ENCODE measurements at places on chromosomes 1 and 21. TPM values are rescaled to one million over a fixed set of nuclear protein-coding genes. Genes with fewer than 3 reads are reported as not detected.

DNA sequence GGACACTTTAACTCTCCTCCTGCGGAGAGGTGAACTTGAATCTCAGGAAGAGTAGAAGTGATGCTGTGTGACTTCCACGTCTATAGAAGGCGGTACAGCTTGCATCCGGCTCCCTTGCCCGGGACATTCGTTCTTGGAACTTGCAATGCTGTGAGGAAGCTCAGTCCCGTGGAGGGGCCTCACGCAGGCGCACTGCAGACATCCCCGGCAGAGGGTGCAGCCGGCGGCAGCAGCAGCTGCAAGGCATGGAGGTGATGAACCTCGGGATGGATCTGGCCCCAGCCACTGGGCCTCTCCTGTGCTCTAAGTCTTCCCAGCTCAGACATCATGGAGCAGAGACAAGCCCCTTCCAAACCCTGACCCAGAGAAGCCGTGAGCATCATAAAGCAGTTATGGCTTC lies 61.8 kb upstream of the SOD1 start:
- H3K4me3 ChIP-seq, result no peak overlapping the region
- H3K4me1 ChIP-seq, result no peaks in the 10 kb centered on the region
- no peaks in the 10 kb centered on the region for H3K36me3 ChIP-seq
- no peak overlapping the region for H3K27ac ChIP-seq

GRCh38 chr1:27523337-27524020 lies 33.5 kb upstream of the WASF2 start:
- no peak for DNase-seq
- peak overlapping the region; percentile 93 for H3K27ac ChIP-seq
- no peaks in the 10 kb centered on the region for H3K27me3 ChIP-seq
- H3K4me3 ChIP-seq, result peak overlapping the region; percentile 74
- H3K4me1 ChIP-seq, result peaks cover 63% of the 10 kb centered on the region

- DNase-seq, result no peak
- H3K4me1 ChIP-seq, result no peaks in the 10 kb centered on the region
- H3K27me3 ChIP-seq, result no peaks in the 10 kb centered on the region
- H3K4me3 ChIP-seq, result no peak overlapping the region
- no peaks in the 10 kb centered on the region for H3K36me3 ChIP-seq
Measured at GRCh38 chr1:87077959-87078639, 163.7 kb downstream of the HS2ST1 start.

DNA sequence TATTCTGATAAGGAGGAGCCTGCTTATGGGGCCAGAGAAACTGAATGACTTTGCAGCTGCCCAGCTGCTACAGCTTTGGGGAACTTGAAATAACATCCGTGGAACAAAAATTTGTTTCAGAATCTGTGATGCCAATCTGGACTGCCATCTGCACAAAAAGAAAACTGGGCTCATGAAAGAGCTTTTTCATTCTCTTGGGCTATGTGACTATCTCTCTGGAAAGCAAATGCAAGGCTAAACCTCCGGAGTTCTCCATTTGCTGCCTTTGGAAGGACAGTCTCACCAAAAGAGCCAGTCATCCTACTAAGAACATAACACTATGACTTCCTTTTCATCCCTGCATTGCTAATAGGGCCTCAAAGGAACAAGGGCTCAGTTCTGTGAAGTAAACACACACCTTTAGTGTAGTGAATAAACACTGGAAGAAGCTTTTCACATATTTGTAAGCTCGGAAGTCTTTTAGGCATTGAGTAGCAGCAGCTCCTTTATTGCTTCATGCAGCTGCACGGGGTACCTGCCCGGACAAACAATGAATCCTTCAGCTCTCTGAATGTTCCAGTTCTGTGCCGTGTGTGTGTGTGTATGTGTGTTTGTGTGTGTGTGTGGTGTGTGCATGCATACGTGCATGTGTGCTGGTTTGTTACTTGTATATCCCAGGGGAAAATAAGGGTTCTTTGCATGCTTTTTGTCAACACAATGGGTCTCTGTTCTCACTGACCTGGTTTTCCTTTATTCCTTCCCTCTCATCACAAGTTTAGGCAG lies 255.5 kb upstream of the SGIP1 start:
- no peak overlapping the region for H3K4me3 ChIP-seq
- no peak overlapping the region for H3K27ac ChIP-seq
- no peaks in the 10 kb centered on the region for H3K36me3 ChIP-seq
- no peaks in the 10 kb centered on the region for H3K27me3 ChIP-seq
- peaks cover 60% of the 10 kb centered on the region for H3K4me1 ChIP-seq
- DNase-seq, result no peak

DNA sequence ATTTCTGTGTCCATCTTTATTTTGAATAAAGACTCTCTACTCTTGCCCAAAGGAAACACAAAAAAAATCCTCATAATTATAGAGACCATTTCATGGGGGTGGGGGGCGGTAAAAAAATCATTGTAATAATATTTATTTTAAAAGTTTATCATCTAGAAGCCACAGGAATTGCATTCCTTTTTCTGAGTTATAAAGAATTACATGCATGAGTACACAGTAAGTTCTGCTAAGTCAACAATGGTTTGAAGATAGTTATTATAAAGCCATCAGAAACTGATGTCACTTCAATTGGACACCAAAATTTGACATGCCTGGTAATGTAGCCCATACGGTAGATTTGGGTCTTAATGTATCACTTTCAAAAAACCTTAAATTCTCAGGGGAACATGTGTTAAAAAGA lies 478.1 kb upstream of the NR5A2 start:
- no peak for DNase-seq
- no peaks in the 10 kb centered on the region for H3K36me3 ChIP-seq
- no peaks in the 10 kb centered on the region for H3K4me1 ChIP-seq
- no peaks in the 10 kb centered on the region for H3K27me3 ChIP-seq
- no peak overlapping the region for H3K27ac ChIP-seq

GRCh38 chr1:145908653-145909052 lies 1.2 kb downstream of the ITGA10 start:
- H3K27ac ChIP-seq, result no peak overlapping the region
- H3K27me3 ChIP-seq, result no peaks in the 10 kb centered on the region
- no peak overlapping the region for H3K4me3 ChIP-seq
- peaks cover 8% of the 10 kb centered on the region for H3K36me3 ChIP-seq
- H3K4me1 ChIP-seq, result no peaks in the 10 kb centered on the region

DNA sequence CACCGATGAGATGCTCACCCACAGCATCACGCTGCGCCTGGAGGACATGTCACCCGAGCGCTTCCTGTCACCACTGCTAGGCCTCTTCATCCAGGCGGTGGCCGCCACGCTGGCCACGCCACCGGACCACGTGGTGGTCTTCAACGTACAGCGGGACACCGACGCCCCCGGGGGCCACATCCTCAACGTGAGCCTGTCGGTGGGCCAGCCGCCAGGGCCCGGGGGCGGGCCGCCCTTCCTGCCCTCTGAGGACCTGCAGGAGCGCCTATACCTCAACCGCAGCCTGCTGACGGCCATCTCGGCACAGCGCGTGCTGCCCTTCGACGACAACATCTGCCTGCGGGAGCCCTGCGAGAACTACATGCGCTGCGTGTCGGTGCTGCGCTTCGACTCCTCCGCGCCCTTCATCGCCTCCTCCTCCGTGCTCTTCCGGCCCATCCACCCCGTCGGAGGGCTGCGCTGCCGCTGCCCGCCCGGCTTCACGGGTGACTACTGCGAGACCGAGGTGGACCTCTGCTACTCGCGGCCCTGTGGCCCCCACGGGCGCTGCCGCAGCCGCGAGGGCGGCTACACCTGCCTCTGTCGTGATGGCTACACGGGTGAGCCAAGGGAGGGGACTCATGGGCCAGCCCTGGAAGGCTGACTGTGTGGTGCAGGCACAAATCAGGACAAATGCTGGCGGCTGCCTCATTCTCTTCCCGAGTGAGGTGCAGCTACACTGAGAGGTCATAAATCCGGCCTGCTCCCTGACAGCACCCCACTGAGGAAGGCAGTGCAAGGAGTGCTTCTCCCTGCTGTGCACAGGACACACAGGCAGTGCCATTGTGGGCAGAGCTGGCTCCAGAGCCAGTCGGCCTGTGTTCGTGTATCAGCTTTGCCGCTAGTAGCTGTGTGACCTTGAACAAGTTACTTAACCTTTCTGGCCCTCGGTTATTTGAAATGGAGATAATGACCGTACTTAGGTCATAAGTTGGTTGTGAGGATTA lies 9.4 kb downstream of the CELSR2 start:
- H3K4me3 ChIP-seq, result no peak overlapping the region
- no peaks in the 10 kb centered on the region for H3K27me3 ChIP-seq
- H3K4me1 ChIP-seq, result no peaks in the 10 kb centered on the region
- no peak for DNase-seq

DNA sequence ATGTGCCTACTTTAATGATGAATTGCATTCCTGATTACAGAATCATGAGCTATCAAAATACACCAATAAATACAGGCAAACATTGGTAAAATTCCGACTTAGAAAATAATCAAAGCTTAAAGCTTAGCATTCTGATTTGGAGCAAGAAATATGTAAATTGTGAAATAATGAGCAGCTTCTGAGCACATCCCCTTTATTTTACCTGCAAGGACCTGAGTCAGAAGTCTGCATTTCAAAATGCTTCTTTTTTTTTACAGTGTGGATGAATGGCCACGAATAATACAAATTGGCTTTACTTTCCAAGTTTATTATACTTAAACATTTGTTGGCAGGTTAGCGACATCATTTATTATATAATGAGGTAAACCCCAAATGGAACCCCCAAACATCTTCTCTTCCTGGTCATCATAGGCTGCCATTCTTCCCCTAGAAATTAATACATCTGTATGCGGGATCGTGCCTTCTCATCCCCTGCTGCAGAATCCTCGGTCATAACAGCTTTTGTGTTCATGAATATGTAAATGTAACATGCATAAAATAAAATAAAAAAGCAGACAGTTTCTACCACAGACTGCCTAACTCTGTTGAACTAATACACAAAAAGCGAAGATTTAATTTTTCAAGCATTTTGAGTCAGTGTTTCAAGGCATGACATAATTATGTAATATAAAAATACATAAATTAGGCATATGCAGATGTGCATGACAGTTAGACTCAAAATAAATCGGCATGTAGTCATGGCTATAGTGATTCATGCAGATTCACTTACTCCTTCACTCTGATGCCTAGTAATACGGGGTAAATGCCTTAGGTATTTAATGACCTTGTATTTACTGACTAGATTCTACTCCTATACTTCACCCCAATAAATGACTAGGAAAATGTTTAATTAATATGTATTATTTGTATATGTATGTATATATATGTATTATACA lies 339.7 kb downstream of the USP25 start:
- H3K27me3 ChIP-seq, result no peaks in the 10 kb centered on the region
- no peaks in the 10 kb centered on the region for H3K36me3 ChIP-seq
- no peak overlapping the region for H3K4me3 ChIP-seq
- H3K4me1 ChIP-seq, result no peaks in the 10 kb centered on the region
- DNase-seq, result no peak

- H3K36me3 ChIP-seq, result no peaks in the 10 kb centered on the region
- no peaks in the 10 kb centered on the region for H3K27me3 ChIP-seq
- no peaks in the 10 kb centered on the region for H3K4me1 ChIP-seq
- no peak for DNase-seq
- H3K27ac ChIP-seq, result no peak overlapping the region
Measured at GRCh38 chr1:233695901-233696300, 82.0 kb downstream of the KCNK1 start.

DNA sequence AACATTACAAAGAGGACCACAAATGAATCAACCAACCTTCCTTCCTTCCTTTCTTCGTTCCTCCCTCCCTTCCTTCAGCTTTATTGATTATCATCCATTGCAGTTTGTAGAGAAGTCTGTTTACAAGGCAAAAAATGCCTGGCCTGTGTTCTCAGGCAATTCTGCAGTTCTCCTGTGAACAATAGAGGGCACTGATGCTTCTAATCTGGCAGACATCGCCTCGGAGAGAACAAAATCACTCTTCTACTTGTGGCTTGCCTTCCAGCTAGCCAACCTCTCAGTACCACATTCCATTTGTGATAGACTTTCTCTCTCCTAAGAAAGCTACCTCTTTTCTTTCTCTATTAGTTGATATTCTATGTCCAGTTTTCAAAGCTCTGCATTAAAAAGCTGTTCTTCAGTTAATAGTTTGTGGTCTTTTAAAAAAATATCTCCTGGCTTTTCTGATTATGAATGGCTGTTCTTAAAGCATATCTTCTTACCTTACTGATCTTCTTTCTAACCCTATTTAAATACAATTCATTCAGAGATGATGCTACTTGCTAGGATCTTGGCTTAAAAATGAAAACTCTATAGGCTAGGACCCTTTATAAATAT lies 26.9 kb upstream of the ESRRG start:
- DNase-seq, result no peak
- no peak overlapping the region for H3K4me3 ChIP-seq
- H3K27me3 ChIP-seq, result no peaks in the 10 kb centered on the region
- no peaks in the 10 kb centered on the region for H3K36me3 ChIP-seq
- H3K4me1 ChIP-seq, result no peaks in the 10 kb centered on the region

DNA sequence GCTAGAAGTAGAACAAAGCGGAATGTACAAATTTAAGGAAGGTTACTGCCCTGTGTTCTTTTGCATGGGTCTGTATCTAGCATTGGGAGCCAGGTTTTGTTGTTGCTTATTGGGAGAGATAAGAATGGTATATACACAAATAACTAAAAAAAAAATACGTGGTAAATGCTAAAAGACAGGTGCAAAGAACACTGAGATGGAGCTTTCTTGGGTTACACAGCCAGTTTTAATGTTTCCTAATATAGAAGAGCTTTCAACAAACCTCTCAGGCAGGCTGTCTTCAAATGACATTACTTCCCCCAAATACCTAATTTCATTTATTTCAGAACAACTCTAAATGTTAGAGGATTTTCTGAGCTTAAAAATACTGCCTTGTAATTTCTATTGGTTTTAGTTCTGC lies 1.4 kb upstream of the MDM4 start:
- H3K27me3 ChIP-seq, result no peaks in the 10 kb centered on the region
- H3K36me3 ChIP-seq, result peaks cover 6% of the 10 kb centered on the region
- H3K27ac ChIP-seq, result peak overlapping the region; percentile 84
- H3K4me3 ChIP-seq, result no peak overlapping the region
- DNase-seq, result no peak
- H3K4me1 ChIP-seq, result peaks cover 57% of the 10 kb centered on the region

DNA sequence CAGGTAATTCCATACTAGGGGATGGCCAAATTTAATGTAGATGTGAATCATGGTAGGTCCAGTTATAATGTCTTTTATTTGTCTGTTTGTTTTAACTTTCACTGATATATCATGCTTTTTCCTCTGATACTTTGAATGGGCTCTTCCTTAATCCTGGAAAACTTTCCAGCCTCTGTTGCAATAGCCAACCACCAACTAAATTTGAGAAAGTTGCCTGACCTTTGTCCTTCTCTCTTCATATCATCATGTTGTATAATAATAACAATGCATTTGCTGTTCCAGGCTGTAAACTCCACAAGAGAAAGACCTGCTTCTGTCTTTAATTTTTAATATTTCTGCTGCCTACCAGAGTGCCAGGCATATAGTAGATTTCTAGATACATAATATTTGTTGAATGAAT lies 146.1 kb downstream of the HMCN1 start:
- no peaks in the 10 kb centered on the region for H3K36me3 ChIP-seq
- H3K27ac ChIP-seq, result no peak overlapping the region
- H3K4me1 ChIP-seq, result no peaks in the 10 kb centered on the region
- no peak for DNase-seq
- no peaks in the 10 kb centered on the region for H3K27me3 ChIP-seq

- peaks cover 29% of the 10 kb centered on the region for H3K4me1 ChIP-seq
- H3K4me3 ChIP-seq, result no peak overlapping the region
- no peak overlapping the region for H3K27ac ChIP-seq
- no peaks in the 10 kb centered on the region for H3K27me3 ChIP-seq
- no peaks in the 10 kb centered on the region for H3K36me3 ChIP-seq
Measured at GRCh38 chr21:42059141-42059540, 12.0 kb upstream of the UMODL1 start.

BARHL2 gene
- not detected for total RNA-seq

DVL1 gene
- 45.9 TPM for total RNA-seq

SPATA21 gene
- not detected for total RNA-seq

CHI3L1 gene
- total RNA-seq, result 1.3 TPM

FAM131C gene
- total RNA-seq, result not detected

VASH2 gene
- not detected for total RNA-seq

Data from naive thymus-derived CD4-positive, alpha-beta T cell (primary cell).